ENCODE measurements at places on chromosomes 16 and 17. TPM values are rescaled to one million over a fixed set of nuclear protein-coding genes. Genes with fewer than 3 reads are reported as not detected.

Gene SRP68
- total RNA-seq: 27.1 TPM

Gene PRSS21
- total RNA-seq: 0.65 TPM

Gene CPHXL2
- not detected for total RNA-seq

Gene CEP295NL
- 1.3 TPM for total RNA-seq

Gene RAMP2
- total RNA-seq: 15.6 TPM

Gene FZD2
- 0.22 TPM for total RNA-seq

Gene SHCBP1
- total RNA-seq: 4.4 TPM

Gene GNPTG
- total RNA-seq: 28.3 TPM

Gene CD300LB
- not detected for total RNA-seq

Gene MYO15A
- 0.17 TPM for total RNA-seq

Gene LGALS9B
- not detected for total RNA-seq

Gene NOG
- total RNA-seq: 1.3 TPM

Gene PIK3R5
- not detected for total RNA-seq

Gene MARCHF10
- under 0.01 TPM for total RNA-seq

Gene COASY
- 7.5 TPM for total RNA-seq

Gene PRR29
- total RNA-seq: 0.54 TPM

Gene CHST4
- not detected for total RNA-seq

Gene TMEM231
- 6.4 TPM for total RNA-seq

Gene CES3
- total RNA-seq: not detected

Gene NGFR
- total RNA-seq: under 0.01 TPM

Gene DLX3
- total RNA-seq: not detected

Gene HSF4
- 0.54 TPM for total RNA-seq

Gene CCDC200
- not detected for total RNA-seq

Gene KCTD13
- total RNA-seq: 2.6 TPM

Gene SLC38A8
- not detected for total RNA-seq

Gene TBC1D3G
- not detected for total RNA-seq

Gene AURKB
- total RNA-seq: 6.2 TPM

Gene RNF43
- total RNA-seq: under 0.01 TPM

Gene PARD6A
- total RNA-seq: 2.8 TPM

Gene SOST
- not detected for total RNA-seq

Gene DCXR
- total RNA-seq: 33.8 TPM

Gene DNAH2
- under 0.01 TPM for total RNA-seq

Gene PDILT
- total RNA-seq: not detected

Gene GPRC5B
- 37.6 TPM for total RNA-seq

Gene FOXN1
- not detected for total RNA-seq

Gene C1QL1
- not detected for total RNA-seq

Gene CES5A
- total RNA-seq: not detected

Gene SLC13A2
- total RNA-seq: not detected

Gene ADAT1
- 66.0 TPM for total RNA-seq

Gene CHP2
- total RNA-seq: not detected

Gene DLG4
- 7.0 TPM for total RNA-seq

Gene CCL17
- total RNA-seq: not detected

Gene HSD11B2
- total RNA-seq: not detected

Gene SEPTIN12
- total RNA-seq: not detected

Gene MEOX1
- under 0.01 TPM for total RNA-seq

Gene CIITA
- total RNA-seq: 0.33 TPM

Gene KRT33A
- not detected for total RNA-seq

Gene TMEM100
- 4.8 TPM for total RNA-seq

Gene MMP28
- 0.33 TPM for total RNA-seq

Gene KRTAP4-1
- total RNA-seq: not detected

Gene TNP2
- total RNA-seq: not detected

Gene KLHL10
- total RNA-seq: under 0.01 TPM
